Activated T-helper 1 cell treated with Interleukin-2 at 50 U/mL for 16 hours (primary cell): ENCODE measurements at places on chromosomes 16 and 17.

DNA sequence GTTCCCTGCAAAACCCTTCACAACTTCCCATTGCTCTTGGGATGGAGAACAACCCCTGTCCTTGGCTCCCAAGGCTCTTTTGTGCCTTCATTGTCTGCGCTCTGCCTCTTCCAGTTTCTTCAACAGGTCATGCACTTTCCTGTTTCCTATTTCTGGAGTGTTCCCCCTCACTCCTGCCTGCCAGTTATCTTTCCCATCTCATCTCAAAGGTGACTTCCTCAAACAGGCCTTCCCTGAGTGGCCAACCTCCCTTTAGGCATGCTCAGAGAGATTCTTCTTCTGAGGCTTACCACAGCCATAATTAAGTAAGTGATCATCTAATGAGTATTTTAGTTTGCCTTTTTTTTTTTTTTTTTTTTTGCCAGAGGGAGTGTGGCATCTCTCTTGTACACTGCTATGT, 2.9 kb upstream of the CYLD start:
- no peak for DNase-seq

- no peak for DNase-seq
These were observed 20.6 kb upstream of the GAN start for GRCh38 chr16:81293909-81294802.

DNA sequence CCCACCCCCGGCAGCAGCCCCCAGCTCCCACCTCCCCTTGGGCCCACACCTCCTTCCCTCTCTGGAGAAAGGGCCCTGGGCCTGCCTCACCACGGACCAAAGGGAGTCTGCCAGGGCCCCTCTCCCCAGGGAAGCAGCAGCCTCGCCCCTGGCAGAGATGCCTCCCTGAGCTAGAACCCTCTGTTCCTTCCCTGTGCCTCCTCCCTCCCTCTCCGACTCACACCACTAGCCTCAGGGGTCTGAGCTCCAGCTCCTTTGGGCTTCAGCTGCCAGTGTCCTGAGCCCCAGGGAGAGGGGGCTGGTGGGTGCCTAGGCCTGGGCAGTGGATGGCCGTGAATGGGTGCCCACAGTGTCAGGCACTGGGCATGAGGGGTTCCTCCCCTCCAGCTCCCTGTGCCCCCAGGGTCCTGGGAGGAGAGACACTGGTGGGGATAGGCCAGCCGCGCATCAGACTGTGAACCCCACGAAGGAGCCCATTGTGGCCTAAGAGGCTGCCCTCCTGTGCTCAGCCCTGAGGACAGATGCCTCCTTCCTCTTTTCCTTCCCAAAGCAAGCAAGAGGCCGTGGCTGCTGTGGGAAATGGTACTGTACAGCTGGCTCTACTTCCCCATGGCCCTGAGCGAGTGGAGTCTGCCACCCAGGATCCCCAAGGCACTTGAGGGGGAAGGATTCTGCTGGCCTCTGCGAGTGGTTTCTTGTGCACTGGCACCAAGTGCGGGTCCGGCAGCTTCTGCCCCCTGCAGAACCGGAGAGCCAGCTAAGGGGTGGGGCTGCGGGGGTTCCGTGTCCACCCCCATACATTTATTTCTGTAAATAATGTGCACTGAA, 20.7 kb downstream of the MMP15 start:
- DNase-seq, result no peak

GRCh38 chr17:74862108-74862901, 2.6 kb upstream of the GRIN2C start:
- peak; percentile 37 for DNase-seq

DNA sequence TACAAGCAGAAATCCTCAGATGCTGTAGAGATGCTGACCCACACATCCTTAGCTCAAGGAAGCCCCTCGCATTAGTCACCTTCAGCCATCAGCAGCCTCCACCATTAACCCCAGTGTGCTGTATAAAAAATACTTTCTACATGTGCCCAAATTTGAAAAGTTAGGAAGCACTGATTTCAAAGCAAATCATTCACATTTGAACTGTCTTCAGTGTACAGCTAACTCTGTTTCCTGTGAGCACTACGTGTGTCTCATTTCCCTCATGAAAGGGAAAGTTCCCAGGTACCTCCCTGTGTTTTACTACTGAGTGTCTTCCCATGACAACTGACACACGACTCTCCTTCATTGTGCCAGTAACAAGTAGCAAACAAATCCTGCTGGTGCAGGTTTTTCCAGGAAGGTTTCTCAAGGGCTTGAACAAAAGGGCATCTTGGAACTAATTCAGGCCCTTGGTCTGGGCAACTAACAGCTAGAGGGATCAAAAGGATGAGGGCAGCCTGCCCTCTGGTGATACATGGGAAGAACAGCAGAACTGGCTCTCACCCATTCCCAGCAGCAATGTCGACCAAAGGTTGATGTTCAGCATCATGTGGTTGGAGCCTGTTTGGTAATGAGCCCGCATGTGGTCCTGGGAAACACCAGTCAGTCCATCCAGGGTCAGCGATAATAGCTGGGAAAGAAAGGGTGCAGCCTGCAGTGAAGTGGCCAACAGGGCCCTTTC, 4.0 kb downstream of the SLC35B1 start:
- no peak for DNase-seq

DNA sequence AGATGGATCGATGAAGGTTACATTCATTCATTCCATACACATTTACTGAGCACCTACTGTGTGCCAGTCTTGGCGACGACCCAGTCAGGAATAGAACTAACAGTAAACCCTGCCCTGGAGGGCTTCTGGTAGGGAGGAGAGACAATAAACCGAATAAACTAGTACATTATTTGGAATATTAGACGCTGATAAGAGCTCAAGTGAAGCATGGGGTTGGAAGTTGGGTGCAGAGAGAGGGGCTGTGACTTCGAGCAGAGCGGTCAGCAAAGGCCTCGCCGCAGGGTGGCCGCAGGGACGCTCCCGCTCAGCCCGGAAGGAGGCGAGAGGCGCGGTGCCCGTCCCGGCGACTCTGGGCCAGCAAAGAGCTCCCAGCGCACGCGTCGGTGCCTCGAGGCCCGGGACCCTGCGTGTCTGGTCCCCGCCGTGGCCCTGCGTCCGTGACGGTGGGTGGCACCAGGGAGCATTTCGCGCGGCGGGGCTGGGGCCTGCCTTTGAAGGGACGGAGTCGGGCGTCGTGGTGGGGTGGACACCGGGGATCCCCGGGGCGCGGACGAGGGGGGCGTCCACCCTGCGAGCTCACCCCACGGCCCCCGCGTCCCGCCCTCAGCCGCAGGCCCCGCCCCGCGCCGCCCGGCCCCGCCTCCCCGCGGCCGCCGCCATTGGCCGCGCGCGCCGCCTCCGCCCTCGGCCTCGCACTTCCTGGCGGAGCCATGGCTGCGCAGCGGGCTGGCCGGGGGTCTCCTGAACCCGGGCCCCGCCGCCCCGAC, at the start of gene KLHL36:
Gene KLHL36 (plus strand): TSS at position 684 of the 767 bp plus-strand sequence. CDS start 2,357 bp downstream, outside the sequence.
- peak; percentile 66 for DNase-seq

- DNase-seq, result no peak
These were observed 79.9 kb downstream of the WNT3 start for GRCh38 chr17:46738544-46738943.

- DNase-seq, result no peak
These were observed 53.0 kb downstream of the N4BP1 start for GRCh38 chr16:48556913-48557351.

GRCh38 chr17:691423-691822, 23.2 kb downstream of the VPS53 start:
- no peak for DNase-seq

- DNase-seq, result no peak
These were observed 79.1 kb upstream of the C16orf82 start for GRCh38 chr16:26987597-26988010.

- no peak for DNase-seq
These were observed 1.2 kb downstream of the NEUROD2 start for GRCh38 chr17:39606434-39607056.

DNA sequence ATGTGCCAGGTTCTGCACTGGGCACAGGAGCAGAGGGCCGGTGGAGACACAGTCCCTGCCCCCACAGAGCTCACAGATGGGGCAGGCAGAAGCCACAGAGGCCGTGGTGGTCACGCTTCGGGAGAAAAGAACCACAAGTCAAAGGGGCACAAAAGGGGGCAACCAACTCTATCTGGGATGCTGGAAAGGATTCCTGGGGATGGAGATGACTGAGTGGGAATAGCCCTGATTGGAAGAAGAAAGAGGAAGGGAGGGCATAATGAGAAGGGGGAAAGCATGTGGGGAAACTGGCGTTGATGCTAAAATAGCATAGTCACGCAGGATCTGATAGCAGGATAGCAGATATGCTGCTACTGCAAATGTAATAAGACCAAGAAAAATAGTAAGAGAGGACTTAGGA, 69.7 kb downstream of the VAT1L start:
- DNase-seq, result no peak

DNA sequence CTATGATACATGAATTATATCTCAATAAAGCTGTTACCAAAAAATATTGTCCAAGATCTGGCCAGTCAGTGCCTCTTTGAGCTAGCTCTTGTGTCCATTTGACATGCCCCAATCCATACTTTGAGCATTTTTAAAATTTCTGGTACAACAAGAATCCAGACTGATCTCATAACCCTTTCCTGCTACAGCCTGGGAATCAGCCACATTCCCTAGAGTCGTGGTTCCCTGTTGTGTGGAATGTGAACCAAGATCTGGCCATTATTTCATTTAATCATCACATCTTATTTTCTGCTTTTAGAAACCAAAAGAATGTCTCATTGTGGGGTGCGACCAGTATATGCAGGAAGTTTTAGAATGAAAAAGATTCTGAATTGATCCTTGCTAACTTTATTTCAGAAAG, 34.3 kb upstream of the RPRML start:
- DNase-seq, result no peak

GRCh38 chr17:27585153-27585681, 45.8 kb upstream of the LGALS9 start:
- DNase-seq, result no peak

DNA sequence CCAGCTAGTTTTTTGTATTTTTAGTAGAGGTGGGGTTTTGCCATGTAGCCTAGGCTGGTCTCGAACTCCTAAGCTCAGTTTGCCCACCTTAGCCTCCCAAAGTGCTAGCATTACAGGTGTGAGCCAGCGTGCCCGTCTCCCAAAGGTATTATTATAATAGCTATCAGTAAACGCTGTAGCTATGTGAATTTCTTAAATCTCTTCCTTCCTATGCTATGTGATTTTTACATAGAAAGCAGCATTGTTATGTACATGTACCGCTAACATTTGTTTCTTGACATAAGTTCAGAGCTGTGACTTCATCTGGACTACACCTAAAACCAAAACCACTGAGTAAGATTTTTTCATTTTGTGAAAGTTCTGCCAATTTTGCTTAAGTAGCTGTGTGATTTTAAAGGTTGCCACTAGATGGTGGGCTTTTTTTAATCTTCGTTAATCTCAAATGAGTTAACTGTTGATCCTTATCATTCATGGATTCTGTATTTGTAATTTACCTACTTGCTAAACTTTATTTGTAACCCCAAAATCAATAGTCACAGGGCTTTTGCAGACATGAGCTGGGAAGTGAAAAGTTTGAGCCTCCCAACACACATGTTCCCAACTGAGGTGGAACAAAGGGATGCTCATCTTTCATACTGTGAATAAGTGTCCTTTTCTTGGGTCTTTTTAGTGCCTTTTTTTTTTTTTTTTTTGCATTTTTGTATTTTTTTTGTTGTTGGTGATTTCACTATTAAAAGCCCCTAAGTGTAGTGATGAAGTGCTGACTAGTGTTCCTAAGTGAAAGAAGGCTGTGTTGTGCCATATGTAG, 21.9 kb downstream of the PRKAR1A start:
- no peak for DNase-seq

DNA sequence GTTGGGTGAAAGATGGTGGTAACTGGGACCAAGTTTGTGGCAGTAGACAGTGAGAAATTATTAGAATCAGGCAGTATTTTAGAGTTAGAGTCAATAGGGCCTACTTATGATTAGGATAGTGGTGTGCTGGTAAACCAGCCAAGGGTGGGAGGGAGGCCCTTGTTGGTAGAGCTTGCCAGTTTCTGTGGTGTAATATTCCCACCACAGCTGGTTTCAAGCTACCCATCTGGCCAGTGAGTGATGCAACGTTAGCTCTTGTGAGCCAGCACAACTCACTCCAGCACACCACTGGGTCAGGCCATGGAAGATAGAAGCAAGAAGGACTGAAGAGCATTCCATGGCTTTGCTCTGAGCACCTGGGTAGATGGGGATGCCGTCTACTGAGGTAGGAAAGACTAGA, 34.9 kb downstream of the GNAO1 start:
- DNase-seq, result no peak

DNA sequence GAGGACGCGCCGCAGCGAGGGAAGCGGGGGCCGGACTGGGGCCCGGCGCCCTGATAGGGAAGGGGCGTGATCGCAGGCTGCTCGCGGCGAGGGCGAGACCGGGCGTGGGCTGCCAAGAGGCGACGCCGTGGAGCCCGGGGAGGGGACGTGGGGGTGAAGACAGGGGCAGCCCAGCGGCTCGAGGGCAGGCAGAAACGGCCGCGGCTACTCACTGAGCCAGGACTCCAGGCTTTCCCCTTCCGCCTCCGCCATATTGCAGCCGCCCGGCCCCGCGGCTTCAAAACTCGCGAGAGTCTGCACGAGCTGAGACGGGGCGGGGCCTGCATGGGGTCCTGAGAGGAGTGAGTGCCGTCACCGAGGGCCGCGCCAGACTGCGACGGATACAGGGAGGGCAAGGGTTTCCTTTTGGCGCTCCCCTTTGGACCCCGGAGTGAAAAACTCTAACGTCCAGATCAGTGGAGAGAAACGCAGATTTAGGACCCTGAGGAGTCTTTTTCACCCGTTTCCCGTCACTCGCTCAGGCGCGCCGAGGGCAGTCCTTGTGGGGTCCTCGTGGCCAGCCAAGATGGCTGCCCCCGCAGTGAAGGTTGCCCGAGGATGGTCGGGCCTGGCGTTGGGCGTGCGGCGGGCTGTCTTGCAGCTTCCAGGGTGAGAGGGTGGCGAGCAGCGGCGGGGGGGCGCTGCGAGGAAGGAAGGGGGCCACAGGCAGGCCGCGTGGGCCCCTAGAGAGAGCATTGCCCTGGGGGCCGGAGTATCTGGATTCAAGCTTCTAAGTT, at the start of the genes GGA3 and MRPS7:
Gene GGA3 (minus strand): TSS at position 271 of the 776 bp plus-strand sequence. CDS start 19 bp downstream, at position 252.
Gene MRPS7 (plus strand): TSS at position 544 of the 776 bp plus-strand sequence. CDS start 22 bp downstream, at position 566.
- peak; percentile 92 for DNase-seq

DNA sequence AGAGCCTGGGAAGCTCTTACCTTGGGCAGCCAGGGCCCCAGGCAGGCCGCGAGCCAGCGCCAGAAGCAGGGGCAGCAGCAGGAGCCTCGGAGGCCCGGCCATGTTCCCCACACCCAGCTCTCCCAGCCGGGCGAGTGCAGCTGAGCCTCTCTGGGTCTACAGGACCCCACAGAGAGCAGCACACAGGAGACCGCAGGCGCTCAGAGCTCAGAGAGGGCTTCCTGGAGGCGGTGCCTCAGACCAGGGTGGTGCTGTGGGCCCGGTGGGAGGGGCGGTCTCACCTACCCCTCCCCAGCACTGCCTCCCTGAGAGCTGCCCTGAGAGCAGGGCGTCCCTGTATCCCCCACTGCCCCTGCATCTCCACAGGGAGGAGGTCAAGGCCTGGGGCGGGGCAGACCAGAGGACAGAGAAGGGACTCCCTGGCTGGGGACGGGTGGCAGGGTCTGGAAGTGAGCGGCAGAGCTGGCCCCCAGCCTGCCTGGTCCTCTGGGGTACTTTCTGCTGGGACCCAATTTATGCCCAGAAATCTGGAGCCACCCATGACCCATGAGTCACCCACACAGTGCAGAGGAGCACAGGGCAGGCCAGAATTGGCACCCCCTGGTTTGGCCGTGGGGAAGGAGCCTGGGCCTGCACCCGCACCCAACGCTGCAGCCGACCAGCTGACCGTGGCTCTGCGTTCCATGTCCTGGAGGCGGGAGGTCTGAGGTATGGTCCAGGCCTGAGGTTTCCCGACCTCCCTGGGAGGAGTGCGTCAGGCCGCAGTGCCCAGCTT, at the start of gene CD7:
Gene CD7 (minus strand): TSS at position 215 of the 775 bp plus-strand sequence. CDS start 113 bp downstream, at position 102.
- peak; percentile 51 for DNase-seq
